ENCODE measurements at places on chromosomes 16 and 17.

GRCh38 chr16:84827897-84828296 is 8.1 kb downstream of the CRISPLD2 start:
- no peak for DNase-seq

DNA sequence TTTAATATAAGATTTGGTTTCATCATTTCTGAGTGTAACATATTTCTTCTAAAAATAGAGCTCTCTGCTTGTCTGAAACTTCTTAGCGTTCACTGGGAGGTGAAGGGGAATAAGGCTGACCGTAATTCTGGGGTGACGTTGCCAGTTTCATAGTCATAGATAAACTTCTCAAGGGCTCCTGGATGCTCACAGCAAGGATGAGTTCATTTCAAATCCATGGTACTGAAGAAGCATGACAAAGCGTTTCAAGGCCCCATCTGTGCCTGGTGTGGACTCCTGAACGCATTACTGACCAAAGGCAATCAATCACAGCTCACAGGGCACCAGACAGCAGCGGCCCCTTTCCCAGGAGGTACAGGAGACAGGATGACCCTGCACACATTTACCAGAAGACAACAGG is 12.0 kb upstream of the EVPL start:
- no peak for DNase-seq

- DNase-seq = no peak
Measured at GRCh38 chr16:56606071-56606475, 2.3 kb upstream of the MT2A start.

- no peak for DNase-seq
Measured at GRCh38 chr16:85637061-85637807, 24.1 kb downstream of the GSE1 start.

DNA sequence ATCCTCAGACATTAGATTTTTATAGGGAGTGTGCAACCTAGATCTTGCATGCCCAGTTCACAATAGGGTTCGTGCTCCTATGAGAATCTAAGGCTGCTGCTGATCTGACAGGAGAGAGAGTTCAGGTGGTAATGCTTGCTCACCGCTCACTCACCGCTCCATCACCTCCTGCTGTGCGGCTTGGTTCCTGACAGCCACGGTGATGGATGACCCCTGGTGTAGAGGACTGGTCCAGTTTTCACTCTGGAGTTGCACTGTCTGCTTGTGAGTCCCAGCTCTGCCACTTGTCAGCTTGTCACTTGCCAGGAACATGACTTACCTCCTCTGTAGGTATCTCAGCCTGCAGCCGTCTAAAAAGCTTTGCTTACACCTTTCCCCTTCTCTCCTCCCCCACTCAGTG is 214.6 kb downstream of the SNX29 start:
- DNase-seq = no peak

DNA sequence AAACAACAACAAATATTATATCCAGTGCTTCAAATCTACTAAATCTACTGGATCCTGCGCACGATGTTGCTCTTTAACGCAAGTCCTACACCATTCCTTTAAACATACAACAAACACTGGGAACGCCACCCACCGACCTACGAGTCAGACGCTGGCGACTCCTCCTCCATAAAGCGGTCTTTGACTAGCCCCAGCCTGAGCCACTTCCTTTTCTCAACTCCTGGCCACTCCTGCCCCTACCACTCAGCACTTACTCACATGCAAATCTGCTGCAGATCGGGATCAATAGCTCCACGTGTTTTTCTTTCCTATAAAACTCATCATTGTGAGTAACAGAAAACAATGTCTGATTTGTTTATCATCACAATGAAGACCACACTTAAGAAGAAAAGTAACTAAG is 32.8 kb upstream of the MNT start:
- DNase-seq = no peak

- no peak for DNase-seq
Measured at GRCh38 chr16:9821970-9822369, 360.3 kb downstream of the GRIN2A start.

DNA sequence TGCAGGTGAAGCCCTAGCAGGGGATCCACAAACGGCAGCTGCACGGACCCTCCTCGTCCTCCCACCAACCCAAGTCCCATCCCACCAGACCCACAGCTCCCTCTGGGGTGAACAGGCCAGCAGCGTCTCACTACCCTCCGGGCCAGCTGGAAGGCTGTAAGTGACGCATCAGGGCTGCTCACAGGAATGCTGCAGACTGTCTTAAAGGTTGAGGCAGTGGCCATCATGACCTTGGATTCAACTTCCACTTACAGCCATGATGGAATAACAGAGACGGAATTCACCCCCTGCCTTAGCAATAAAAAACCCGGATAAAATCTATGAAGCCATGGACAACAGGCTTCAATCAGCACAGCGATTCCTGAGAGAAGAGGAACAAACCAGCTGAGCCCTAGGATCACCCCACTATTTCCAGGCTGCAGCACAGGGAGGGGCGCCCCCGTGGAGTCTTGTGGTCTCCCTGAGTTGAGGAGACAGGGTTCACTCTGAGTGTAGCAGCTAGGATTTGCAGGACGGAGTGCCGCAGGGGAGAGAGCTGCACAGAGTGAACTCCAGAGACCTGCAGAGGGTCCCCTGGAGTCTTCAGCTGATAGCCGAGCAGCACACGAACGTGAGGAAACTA is 10.5 kb downstream of the FAM83G start:
- no peak for DNase-seq

GRCh38 chr16:85728879-85729278 is 22.0 kb downstream of the C16orf74 start:
- DNase-seq = no peak

DNA sequence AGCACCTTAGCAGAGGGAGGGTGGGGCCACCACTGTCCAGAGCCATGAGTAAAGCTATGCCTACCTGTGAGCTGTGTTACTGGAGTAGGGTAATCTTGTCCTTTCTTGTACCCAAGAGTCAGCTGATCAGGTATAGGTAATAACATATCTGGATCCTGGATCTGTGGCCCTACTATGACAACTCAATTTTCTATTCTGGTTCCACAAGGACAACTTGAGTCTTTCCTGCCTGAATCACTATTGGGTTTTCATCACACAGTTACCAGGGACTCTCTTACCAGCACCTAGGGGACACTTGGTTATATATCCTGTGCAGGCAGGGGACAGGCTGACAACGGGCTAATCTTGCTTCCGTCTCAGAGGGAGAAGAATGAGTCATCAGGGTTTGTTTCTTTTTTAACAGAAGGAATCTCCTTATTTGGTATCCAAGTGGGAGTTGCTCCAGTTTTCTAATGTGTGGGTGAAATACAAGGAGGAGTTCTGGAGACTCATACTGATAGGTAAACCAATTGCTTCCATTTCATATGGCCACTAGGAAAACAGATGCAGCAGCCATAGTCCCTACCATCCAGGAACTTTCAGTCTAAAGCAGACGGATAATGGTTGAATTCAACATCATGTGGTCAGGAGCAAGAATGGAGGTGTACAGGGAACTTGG is 6.8 kb downstream of the ZNF267 start:
- no peak for DNase-seq

DNA sequence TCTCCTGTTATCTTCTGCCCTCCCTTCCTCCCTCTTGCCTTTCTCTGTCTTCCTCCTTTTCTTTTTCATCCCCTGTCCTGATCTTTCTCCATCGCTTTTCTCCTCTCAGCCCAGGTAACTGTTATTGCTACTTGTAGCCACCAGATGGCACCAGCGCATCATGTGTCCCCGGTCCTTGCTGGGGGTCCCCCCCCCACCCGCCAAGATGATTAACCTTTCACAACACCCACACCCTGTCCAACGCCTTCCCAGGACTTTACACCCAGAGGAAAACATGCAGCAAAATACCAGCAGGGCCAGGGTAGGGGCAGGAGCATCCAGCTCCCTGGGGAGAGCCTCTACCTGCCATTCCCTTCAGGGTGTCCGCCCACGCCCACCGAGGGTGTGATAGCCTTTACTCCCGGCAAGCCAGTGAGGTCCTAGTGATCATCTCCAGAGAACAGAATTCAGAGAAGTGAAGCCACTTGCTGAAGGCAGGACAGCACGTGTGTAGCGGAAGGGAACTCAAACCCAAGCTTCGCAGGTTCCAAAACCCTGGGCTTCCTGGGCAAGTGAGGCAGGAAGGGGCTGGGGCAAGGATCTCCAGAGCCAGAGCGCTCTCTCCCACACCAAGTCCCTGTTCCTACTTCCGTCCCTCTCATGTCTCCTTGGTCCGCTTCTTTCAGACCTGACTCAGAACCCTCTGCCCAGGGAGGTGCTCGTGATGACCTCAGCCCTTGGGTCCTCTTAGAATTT is 13.4 kb upstream of the TAC4 start:
- peak; percentile 25 for DNase-seq

GRCh38 chr17:35742896-35743477 is 10.1 kb downstream of the GAS2L2 start:
- DNase-seq = no peak

GRCh38 chr16:19524616-19525384 is 1.1 kb downstream of the CCP110 start:
- no peak for DNase-seq

DNA sequence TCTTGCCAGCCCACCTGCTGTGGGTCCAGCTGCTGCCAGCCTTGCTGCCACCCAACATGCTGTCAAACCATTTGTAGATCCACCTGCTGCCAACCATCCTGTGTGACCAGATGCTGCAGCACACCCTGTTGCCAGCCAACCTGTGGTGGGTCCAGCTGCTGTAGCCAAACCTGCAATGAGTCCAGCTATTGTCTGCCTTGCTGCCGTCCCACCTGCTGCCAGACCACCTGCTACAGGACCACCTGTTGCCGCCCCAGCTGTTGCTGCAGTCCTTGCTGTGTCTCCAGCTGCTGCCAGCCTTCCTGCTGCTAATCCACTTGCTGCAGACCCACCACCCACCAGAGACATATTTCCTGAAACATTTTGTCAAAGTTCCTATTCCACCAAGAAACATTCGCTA is 641 bp downstream of the KRTAP9-1 start:
- DNase-seq = no peak

GRCh38 chr17:40535924-40536294 is 29.4 kb downstream of the CCR7 start:
- no peak for DNase-seq

DNA sequence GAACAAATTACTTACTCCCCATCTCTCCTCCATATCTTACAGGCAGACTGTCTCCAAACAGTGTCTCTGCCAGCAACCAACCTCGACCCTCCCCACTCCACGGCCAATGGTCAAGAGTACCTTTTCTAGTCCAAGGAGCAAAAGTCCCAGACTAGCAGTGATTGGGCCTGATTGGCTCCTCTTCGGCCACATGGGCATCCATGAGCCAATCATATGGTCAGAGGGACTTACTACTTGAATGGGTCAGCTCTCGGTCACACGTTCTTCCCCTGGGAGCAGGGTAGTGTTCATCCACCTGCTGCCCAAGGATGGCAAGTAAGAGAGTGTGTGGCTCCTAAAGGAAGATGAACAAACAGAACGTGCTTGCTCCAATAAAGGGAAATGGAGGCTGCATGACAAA is 84.6 kb downstream of the C16orf78 start:
- DNase-seq = no peak

- DNase-seq = no peak
Measured at GRCh38 chr17:7217113-7217987, 2.3 kb downstream of the DLG4 start.

DNA sequence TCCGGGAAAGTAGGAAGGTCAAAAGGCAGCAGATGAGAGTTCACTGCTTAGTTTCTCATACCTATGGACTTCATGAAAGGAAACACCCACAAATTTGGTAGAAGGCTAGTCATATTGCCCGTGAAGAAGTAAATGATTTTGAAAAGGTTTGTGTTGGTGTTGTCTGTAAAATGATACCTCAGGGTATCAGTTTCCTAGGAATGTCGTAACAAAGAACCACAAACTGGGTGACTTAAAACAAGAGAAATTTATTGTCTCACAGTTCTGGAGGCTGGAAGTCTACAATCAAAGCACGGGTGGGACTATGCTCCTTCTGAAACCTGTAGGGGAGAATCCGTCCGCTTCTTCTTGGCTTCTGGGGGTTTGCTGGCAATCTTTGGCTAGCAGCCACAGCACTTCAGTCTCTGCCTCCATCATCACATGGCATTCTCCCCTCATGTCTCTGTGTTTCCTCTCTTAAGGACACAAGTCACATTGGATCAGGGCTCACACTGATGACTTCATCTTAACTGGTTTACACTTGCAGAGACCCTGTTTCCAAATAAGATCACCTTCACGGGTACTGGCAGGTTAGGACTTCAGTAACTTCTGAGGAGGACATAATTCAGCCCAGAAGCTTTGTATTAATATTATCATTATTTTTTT is 2.0 kb upstream of the NAE1 start:
- no peak for DNase-seq

DNA sequence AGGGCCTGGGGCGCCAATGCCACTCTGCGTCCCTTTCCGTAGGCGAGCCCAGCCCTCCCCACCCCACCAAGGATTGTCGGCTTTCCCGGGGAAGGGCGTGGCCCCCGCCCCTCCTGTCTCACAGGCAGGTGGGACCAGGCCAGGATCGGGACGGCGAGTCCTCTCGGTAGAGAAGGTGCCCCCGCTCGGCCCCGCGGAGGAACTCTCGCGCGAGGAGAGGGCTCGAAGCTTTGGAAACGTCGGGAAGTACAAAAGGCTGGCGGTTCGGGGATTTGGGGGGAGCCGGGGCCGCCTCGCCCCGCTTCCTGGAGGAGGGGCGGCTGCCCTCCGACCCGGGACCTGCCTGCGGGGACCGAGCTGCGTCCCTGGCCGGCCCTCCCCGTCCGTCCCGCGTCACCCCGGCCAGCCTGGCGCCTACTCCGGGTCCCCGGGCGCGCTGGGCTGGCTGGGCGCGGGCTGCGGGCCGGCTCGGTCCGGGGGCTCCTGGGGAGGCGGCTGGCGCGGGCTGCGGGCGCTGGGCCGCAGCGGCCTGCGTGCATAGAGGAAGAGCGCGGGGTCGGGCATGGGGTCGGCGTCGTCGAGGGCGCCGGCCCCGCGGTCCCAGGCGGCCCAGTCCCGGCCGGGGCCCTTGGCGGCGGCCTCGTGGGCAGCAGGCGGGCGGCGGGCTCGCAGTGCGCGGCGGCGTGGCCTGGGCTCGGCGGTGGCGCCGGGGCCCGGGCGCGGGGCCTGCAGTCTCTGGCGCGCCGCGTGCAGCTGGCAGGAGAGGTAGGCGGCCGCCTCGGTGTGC is 12.6 kb upstream of the CLUH start:
- no peak for DNase-seq

DNA sequence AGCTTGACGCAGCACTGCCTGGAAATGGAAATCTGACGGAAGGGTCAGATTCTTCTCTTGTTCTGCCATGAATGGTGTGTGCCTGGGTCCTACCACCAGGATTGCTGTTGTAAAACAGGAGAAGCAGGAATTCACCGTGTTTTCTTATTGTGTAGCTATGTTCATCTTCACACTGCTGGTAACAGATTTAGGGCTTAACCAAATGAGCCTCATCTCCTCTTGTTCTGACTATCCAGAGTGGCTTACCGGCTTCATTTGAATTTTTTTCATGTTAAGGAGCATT is 97.3 kb upstream of the CHMP6 start:
- no peak for DNase-seq

DNA sequence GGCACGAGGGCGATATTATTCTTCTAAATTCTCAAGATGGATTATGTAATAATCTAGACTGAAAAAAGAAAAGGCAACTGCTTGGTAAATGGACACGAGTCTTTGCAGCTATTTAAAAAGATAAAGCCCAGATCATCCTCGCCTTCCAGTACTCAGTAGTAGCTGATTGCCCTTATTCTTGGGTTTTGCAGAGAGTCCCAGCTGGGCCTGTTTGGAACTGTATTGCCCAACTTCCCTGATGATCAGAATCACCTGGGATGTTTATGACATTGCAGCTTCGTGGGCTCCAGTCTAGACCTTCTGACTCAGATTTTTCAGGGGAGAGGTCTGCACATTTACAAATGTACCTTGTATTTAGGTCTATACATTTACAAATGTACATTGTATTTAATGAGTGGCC is 213.5 kb downstream of the RAB11FIP4 start:
- DNase-seq = no peak

Measured in stimulated activated CD8-positive, alpha-beta memory T cell treated with anti-CD3 and anti-CD28 coated beads, Interleukin-4, amount 100 ng/mL, for 4 hours (primary cell).